ENCODE measurements at places on chromosomes 4 and X.

- DNase-seq, result no peak
Observed at GRCh38 chr4:71189471-71189870, 149.3 kb upstream of the SLC4A4 start.

- no peak for DNase-seq
Observed at GRCh38 chr4:173990869-173991210, 292.6 kb downstream of the FBXO8 start.

- DNase-seq, result no peak
Observed at GRCh38 chr4:37812713-37813112, 13.8 kb upstream of the PGM2 start.

GRCh38 chrX:129310000-129310399, 213.3 kb downstream of the SMARCA1 start:
- DNase-seq, result no peak

DNA sequence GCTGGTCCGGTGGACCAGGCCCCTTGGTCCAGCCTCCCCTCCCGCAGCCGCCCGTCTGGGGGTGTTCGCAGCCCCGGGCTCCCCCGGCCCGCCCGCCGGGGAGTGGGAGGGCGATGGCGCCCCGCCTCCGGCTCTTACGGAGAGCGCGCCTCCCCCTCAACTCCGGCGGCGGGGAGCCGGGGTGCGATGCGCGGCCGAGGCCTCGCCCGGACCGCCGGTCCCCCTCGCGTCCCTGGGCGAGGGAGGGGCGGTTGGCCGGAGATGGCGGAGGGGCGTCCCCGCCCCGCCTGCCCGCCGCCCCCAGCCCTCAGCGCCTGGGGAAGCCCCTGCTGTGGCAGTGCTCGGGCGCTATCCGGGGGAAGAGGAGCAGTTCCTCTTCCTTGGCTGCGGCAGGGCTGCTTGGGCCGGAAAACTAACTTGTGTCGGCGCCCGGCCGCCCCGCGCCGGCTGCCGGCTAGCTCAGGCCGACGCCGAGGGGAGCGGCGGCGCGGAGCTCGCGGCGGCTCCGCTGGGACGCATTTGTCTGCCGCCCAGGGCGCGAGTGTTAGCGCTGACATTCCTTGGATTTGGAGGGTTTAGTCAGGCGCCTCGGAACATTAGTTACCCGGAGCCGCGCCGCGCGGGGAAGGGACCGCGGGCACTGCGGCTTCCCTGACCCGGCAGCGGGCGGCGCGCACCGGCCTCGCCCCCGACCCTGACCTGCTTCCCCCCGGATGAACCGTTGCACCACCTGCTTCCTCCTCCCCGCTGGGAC, 994 bp downstream of the GALNT7 start:
- DNase-seq, result no peak

DNA sequence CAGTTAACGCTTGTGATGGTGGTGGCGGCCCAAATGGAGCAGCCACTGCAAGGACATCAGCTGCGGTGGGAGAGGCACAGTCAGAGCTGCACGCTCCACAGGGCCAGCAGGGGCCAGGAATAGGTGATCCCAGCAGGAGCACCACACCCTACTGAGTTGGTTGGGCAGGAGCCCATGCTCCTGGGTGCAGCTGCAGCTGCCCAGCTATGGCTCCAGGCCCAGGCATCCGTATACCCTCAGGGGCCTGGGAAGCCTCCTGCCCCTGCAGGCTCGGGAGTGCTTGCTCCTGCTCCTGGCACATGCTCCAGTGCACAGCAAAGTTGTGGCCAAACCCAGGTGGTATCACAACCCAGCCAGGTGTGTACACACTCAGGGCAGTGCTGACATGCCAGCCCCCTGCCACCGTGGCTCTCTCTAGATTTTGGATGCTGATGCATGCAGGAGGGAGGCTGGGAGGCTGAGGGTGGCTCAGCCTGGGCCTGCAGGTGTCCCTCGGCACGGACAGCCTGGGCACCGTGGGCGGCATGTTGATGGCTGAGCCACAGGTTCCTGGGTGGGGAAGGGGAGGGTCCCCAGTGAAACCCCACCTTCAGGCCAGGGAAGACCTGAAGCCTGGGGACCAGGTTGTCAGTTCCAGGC, 150.2 kb downstream of the CXXC4 start:
- DNase-seq, result no peak

DNA sequence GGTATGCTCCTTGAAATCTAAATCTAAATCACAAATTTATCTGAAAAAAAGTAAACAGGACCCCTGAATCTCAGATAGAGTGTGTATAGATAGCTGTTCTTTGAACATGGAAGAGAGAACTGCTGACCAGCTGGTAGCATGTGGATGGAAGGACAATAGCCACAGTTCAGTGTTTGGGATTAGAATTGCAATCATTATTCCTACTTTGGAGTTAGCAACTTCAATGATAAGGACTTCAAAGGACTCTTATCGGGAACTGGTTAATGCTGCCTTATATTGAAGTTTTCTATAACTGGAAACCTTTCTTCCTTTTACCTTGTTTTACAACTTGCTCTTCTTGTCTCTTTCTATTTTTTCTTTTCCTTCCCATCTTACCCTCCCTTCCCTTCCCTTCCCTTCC, 5.0 kb downstream of the AFM start:
- no peak for DNase-seq

GRCh38 chr4:13647031-13647430, 19.5 kb upstream of the BOD1L1 start:
- DNase-seq, result no peak

DNA sequence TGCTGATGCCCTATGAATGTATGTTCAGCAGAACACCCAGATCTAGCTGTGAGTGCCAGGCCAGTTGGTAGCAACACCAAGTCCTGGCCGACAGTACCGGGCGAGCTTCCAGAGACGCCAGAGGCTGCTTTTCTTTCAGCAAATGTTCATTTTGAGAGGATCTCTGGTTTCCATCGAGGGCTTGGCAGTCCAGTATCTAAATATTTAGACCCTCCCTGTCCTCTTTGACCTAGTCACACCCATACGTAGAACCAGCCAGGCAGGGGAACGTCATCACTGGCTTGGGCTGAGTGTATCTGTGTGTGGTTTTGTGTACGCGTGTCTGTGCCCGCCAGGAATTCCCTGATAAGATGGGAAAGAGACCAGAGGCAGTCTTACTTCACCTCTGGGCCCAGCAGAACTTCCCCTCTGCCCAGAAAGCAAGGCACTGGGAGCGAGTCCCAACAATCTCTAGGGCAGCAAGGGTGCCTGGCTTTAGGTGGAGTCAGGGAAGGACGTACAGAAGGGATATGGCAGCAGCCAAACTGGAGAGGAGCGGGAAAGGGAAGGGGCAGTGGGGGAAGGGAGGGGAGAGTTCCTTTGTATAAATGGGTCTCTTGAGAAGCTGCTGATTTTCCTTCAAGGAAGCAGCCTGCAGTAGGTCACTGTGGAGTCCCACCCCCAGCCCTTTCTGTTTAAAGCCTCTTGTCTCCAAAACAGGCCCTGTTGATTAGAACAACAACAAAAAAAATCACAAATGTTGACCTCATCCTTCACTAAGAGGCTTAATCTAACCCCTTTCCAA, 15.0 kb upstream of the ELF4 start:
- no peak for DNase-seq

DNA sequence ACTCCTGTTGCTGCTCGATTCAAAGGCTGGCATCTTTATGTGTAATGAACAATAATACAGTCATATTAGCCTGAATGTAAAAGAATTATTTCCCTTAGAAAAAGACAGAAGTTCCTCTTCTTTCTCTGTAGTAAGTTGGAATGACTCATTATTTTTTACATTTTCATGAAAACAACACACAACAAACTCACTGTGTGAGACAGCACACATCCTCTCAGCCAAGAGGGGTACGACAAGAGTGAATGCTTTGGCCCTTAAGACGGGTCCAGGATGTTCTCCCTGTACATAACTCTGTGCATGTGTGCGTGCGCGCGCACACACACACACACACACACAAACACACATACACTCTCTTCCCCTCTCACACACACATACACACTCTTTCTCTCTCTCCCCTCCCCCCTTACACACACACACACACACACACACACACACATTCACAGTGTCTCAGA, 72.8 kb downstream of the MANBA start:
- no peak for DNase-seq

- DNase-seq, result no peak
Observed at GRCh38 chrX:123525123-123525725, 207.6 kb downstream of the THOC2 start.

DNA sequence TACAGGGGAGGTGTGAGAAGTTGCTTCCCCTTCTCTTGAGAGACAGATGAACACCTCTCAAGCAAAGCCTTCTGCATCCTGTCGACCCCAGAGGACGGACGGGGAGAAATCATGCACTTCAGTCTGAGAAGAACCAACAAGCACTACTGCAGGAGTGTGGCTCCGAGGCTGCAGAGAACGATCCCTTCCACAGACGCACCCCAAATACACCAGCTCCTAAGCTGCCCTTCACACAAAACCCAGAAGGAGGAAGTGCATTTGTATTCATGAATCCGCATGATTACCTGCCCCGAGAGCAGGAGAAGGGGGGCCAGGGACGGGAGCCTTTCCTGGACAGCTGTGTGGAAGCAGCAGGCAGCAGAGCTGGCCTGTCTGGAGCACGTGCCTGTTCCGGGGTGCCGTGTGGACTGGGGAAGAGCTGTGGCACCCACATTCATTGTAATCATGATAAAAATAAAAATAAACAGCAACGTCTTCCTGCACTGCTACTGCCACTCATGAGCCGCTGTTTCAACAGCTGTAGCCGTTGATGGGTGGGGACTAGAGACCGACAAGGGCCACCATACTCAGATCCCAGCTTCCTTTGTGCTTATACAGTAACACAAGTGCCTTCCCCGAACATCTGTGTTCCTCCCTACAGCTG, 42.9 kb downstream of the ACSL1 start:
- DNase-seq, result no peak

DNA sequence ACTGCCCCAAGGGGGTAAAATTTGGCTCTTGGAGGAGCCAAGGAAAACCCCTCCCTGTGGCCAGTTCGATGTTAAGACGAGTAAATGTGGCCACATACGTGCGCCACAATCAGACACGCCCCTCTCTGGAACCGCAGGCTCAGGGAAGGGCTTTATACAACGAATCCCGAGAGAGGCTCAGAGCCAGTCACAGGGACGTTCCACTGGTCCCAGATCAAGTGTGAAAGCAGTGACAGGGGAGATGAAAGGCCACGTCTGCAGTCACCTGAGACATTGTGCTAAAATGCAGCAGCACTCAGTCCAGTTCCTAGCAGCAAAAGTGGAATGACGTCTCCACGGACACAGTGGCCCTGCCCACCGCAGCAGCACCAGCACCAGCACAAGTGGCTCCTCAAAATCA, 68.0 kb downstream of the ACOX3 start:
- DNase-seq, result no peak

DNA sequence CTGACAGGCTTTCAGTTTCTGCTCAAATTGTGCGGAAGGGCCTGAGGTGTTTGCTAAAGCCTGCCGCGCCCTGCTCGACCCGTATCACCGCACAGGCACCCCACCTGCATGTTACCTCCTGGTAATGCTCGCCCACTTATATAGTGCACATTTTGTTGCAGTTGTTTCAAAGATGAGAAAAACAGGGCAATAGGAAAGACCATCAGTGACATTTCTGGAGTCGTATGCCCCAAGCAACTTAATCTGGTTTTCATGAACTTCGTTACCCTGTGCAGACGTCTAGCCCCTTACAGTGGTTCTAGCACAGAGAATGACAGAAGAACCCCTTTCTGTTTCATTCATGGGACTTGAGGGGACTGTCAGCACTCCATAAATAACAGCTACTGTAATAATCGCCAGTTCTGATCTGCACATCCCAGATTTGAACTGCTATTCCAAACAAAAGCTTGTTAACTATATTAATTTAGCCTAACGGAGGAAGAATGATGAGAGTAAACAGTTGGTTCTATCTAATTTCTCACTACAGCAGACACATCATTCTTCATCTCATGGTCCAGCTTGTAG, 940 bp upstream of the DCTD start:
- DNase-seq, result no peak

DNA sequence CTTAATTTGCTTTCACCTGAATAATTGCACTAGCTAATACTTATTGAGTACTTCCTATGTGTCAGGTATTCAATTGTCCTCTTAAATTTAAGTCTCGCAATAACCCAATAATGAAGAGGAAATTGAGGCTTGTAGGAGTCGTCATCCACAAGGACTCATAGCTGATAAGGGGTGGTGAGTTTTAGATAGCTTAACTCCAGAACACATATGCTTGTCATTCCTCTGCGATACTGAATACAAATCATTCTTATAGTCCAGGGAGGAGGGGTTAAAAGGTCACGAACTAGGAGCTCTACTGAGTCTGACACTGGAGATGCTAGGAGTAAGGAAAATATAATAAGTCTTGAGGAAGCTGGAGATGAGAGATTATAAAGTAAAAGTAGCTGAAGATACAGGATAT, 1.4 kb upstream of the PACRGL start:
- no peak for DNase-seq

- DNase-seq, result no peak
Observed at GRCh38 chr4:43471950-43472349, 579.4 kb downstream of the GRXCR1 start.

GRCh38 chr4:184148738-184149637, 68.7 kb downstream of the ENPP6 start:
- peak; percentile 3 for DNase-seq

DNA sequence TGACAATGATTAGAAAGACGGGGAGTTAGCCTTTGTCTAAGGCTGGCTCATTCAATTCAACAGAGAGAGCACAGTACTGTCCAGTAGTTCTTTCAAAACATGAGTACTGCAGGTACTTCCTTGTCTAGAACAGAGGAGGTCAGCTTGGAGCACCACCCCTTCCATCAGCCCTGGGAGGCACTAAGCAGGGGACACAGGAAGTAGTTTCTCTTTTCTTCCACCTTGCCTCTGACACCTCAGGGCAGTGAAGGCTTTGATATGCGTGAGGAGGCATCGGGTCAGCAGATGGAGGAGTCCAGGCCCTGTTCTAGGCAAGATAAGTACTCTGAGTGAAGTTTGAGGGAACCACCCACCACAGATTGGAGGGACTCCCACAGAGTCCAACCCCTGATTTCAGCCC, 33.1 kb downstream of the MAGEB10 start:
- no peak for DNase-seq

GRCh38 chrX:138875472-138875871, 164.0 kb upstream of the FGF13 start:
- DNase-seq, result no peak

- no peak for DNase-seq
Observed at GRCh38 chr4:151117371-151117962, 18.0 kb downstream of the RPS3A start.

DNA sequence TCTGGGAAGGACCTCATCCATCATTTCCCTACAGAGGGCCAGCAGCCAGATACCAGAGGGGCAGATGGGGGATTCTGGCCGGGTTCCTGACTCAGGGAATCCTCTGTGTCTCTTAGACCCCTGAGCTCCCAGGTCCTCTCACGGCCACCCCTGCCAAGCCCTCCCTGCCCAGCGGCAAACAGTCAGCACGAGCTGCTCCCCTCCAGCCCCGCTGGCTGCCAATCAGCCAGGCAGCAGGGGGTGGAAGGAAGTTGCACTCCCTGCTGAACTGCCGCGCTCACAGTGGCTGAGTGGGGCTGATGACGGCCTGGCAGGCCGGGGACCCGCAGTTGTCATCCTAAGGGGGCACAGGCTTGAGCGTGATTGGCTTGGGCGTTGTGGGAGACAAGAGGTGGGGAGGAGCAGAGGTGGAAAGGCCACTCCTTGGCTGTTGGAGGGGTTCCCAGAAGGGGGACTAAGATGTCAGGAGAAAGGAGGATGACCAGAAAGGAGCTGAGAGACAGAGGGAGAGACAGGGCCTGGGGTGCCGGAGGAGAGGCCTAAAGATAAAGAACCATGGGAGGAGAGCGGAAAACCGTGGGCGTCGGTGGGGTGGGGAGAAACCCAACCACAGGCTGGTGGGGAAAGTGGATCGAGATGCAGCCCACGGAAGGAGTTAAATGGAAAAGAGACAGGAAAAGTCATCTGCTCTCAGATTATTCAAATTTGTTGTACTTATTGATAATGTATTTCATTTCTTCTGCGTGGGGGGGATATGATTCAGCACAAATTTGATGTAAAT, 4.4 kb upstream of the CCDC149 start:
- DNase-seq, result no peak
